GM12865 (cell line): ENCODE measurements at places on chromosomes 4 and X.
A peak's percentile ranks its signal among the peaks of the same experiment; 100 is the strongest.

GRCh38 chr4:143294310-143294709 is 42.4 kb upstream of the GAB1 start:
- DNase-seq: no peak

- peak; percentile 38 for DNase-seq
Measured at GRCh38 chr4:184503869-184504300, 29.5 kb upstream of the IRF2 start.

DNA sequence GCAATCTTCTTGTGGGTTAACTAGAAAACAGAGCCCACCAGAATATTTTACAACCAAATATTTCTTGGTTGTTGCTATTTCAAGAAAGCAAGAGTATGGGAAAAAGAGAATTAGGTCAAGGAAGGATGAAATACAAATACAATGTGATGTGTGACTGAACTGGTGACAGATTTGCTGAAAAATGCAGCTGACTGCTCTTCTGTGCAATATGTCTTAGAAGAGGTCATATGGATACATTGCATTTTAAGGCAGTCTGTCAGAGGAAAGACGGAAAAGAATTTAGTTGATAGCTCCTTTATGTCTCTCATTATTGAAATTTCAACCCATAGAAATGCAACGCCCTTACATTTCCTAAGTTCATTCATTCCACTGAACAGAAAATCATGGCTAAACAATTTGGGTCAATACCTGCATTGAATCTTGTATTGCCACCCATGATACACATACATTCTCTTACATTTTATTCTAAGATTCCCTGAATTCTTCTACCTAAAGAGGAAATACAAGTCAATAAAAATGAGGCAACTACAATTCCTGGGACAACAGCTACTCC is 423.1 kb downstream of the ADAM29 start:
- no peak for DNase-seq

DNA sequence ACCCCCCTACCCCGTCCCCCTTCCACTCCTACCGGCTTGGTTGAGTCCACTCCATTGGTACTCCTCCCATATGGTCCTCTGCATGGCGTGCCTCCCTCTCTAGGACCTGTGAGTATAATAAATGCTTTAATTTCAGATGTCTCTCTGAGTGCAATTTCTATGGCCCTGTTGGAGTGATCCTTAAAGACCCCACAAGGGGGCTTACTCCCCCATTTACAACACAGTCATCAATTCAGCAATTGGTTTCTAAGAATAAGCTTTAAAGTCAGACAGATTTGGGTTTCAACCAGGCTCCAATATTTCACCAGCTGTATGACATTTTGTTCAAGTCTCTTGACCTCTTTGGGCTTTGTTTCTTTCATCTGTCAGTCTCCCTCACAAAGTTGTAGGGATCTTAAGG is 38.7 kb downstream of the TFDP3 start:
- DNase-seq: no peak

GRCh38 chrX:51836823-51837222 is 56.6 kb upstream of the MAGED1 start:
- DNase-seq: no peak

GRCh38 chr4:13378973-13379759 is 105.0 kb downstream of the RAB28 start:
- peak; percentile 24 for DNase-seq

- no peak for DNase-seq
Measured at GRCh38 chr4:22754116-22754515, 61.4 kb downstream of the GBA3 start.

GRCh38 chr4:6492861-6493657 is 20.6 kb upstream of the PPP2R2C start:
- DNase-seq: no peak

DNA sequence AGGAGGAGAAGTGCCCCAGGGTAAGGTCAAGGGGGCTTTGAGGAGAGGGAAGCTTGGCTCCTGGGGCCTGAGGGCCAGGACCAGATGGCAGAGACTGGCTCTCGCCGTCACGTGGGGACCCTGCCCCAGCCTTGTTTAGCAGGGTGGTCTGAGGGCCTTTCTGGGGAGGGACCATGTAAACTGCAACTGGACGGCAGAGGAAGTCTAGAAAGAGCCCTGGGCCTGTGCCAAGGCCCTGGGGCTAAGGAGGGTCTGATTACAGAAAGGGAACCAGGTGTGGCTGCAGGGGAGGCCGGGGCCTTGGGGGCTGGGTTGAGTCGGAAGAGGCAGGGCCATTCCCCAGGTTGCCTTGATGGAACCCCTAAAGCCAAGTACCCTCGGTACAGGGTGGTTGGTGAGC is 1.8 kb upstream of the HGFAC start:
- DNase-seq: no peak

- no peak for DNase-seq
Measured at GRCh38 chr4:68461790-68462189, 14.5 kb downstream of the TMPRSS11E start.

- DNase-seq: no peak
Measured at GRCh38 chr4:80413086-80413485, 77.6 kb downstream of the CFAP299 start.

GRCh38 chr4:76377911-76378310 is 43.0 kb downstream of the CCDC158 start:
- peak; percentile 64 for DNase-seq

GRCh38 chrX:118100091-118100490 is 16.5 kb downstream of the KLHL13 start:
- no peak for DNase-seq

GRCh38 chr4:15238720-15239119 is 189.1 kb upstream of the C1QTNF7 start:
- peak; percentile 33 for DNase-seq

- no peak for DNase-seq
Measured at GRCh38 chr4:185865901-185866328, 53.9 kb upstream of the SORBS2 start.

DNA sequence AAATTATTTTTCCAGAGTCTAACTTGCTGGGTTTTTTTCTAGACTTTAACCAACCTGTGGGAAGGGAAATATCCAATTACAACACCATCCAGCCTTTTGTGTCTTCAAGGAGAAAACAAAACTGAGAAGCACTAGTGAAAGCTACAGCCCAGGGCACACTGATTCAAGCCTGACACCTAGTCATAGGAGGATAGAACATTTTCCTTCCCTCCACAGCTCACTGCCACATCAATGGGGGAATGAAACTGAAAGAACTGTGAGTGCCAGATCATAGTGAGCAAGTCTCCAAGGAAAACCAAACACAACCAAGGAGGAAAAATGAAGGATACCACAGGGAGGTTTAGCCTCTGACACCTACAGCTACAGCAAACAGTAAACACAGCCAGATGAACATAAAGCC is 43.3 kb upstream of the MAGEA8 start:
- peak; percentile 49 for DNase-seq

DNA sequence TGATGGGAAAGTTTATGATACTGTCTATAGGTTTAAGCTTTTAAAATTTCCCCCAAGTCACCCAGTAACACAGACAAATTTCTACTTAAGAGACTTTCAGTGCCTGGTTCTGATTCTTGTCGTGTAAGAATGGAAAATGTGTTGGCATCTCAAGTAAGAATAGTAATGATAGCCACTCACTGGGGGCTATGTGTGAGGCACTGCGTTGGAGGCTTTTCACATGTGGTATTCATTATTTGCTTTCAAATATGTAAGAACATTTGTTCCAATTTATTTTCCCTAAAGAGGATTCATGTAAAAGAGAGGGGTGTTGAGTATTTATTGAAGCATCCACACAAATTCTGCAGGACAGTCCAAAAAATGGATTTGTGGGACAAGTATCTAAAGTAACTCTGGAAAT is 143.6 kb downstream of the FNIP2 start:
- DNase-seq: no peak

DNA sequence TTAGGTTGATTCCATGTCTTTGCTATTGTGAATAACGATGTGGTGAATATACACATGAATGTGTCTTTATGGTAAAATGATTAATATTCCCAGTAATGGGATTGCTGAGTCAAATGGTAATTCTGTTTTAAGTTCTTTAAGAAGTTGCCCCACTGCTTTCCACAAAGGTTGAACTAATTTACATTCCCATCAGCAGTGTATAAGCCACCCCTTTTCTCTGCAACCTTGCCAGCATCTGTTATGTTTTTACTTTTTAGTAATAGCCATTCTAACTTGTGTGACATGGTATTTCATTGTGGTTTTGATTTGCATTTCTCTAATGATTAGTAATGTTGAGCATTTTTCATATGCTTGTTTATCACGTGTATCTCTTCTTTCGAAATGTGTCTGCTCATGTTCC is 503.3 kb downstream of the PCDH18 start:
- DNase-seq: no peak

DNA sequence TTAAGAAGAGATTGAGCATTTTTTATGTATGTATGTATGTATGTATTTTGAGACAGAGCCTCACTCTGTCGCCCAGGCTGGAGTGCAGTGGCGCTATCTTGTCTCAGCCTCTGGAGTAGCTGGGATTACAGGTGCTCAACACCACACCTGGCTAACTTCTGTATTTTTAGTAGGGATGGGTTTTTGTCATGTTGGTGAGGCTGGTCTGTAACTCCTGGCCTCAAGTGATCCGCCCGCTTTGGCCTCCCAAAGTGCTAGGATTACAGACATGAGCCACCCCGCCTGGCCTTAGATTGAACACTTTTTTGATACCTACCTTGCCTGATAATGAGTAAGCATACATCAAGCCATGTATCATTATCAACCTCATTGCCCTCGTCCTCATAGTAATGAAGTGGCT is 2.7 kb downstream of the N4BP2 start:
- DNase-seq: no peak

DNA sequence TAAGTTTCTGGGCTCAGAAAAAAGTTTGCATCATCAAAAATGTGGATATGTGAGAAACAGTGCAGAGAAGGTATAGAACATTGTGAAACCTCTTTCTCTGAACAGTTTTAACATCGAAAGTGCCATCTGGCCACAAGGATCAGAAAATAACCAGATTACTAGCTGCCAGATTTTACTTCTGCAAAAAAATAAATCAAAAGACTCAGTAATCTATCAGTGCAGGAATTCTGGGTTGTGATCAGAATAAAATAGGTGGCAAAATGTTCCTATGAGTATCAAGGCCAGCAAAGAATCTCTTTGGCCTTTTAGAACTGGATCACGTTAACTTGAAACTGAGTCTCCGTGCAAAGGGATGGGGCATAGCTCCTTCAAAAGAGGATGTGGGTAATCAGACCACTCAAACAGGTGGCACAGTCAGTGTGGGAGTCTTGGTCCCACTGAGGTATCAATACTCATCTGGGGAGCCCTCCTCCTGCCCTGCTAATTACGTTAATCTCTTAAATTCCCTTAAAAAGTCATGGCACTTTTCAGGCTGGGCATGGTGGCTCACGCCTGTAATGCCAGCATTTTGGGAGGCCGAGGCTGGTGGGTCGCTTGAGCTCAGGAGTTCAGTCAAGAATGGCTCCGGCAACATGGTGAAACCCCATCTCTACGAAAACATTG is 26.7 kb upstream of the RBM47 start:
- DNase-seq: peak; percentile 92

DNA sequence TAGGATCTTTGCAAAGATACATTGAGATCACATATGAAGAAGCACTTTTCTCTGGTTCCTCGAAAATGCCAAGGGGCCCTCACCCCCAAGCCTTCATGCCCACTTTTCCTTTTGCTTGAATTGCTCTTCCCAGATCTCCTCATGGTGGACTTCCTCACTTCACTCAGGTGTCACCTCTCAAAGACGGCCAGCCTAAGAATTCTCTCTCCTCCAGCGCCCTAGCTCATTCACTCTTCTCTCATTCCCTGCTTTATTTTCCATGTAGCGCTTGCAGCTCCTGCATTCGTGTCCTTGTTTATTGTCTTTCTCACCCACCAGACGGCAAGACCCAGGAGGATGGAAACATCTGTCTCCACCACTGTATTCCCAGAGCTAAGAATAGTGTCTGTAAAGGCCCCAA is 32.9 kb downstream of the CCKAR start:
- DNase-seq: no peak

GRCh38 chr4:15648600-15648999 is 6.6 kb downstream of the FBXL5 start:
- peak; percentile 21 for DNase-seq

DNA sequence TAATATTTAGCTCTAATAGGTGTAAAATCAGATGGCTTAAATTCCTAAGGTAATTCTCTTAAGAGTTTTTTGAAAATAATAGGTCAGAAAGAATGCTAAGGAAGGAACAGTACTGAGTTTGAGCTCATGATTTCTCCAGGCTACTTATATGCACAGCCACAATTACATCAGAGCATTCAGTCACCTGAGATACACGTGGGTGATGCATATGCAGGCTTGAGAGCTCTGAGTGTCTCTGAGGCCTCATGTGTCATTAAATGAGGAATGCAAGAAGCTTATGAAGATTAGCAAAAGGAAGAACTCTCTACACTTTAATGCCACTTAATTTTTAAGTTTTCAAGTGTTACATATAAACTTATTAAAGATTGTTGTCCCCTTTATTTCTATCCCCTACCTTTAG is 124.0 kb upstream of the STIM2 start:
- DNase-seq: no peak

DNA sequence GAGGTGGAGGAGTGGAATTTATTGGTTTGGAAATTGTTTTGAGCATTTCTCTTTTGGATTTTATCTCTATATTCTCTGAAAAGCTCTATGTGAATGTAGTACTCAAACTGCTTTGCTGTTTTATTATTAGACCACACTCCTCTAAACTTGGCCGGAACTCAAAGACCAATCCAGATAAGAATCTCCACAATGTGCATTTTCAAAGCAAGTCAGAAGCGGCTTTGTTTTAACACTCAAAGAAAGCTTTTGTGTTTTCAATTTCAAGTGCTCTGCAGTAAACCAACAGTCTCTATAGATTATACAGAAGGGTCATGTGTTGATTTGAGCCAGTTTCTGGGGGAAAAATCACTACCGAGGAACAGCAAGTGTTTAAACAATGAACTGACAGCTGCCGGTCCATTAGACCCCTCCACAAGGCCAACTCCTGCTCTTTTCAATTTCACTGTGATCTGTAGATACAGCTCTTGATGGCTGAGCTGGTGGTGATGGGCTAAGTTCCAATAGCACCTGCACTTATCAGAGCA is 79.4 kb downstream of the FTHL17 start:
- DNase-seq: no peak

DNA sequence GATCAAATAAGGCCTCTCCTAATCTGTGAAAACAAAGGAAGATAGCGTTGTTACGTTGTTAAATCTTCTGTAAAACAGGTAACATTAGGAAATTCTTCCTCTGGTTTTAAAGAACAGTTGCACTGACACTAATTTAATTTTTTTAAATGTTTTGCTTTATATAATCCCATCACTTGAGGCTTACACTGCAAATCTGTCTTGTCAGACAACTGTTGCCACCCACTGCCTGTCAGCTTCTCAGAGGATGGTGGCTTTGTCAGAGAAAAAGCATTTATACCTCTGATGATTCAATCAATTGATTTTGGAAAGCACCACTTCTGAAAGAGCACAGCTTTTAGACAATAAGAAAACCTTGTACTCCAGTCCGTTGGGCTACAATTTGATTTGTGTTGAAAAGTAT is 799.1 kb downstream of the FSTL5 start:
- no peak for DNase-seq

DNA sequence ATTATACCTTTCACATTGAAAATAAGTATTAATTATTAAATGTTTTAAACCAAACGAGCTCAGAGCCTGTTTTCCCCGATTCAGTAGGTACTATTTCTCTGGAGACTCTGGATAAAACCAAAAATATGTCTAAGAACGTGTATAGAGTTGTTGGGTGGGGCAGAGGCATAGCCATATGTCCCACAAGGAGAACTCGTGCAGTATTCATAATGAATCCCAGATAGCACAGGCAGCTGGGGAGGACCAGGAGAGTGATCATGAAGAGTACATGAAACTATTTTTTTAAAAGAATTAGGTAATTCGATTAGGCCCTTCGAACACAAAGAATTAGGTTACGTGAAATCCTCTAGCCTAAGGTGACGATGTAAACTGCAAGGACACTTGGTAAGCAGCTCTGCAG is 76.1 kb downstream of the CLDN22 start:
- DNase-seq: no peak
